GM03348 (cell line): ENCODE measurements at places on chromosomes 2 and 18.

DNA sequence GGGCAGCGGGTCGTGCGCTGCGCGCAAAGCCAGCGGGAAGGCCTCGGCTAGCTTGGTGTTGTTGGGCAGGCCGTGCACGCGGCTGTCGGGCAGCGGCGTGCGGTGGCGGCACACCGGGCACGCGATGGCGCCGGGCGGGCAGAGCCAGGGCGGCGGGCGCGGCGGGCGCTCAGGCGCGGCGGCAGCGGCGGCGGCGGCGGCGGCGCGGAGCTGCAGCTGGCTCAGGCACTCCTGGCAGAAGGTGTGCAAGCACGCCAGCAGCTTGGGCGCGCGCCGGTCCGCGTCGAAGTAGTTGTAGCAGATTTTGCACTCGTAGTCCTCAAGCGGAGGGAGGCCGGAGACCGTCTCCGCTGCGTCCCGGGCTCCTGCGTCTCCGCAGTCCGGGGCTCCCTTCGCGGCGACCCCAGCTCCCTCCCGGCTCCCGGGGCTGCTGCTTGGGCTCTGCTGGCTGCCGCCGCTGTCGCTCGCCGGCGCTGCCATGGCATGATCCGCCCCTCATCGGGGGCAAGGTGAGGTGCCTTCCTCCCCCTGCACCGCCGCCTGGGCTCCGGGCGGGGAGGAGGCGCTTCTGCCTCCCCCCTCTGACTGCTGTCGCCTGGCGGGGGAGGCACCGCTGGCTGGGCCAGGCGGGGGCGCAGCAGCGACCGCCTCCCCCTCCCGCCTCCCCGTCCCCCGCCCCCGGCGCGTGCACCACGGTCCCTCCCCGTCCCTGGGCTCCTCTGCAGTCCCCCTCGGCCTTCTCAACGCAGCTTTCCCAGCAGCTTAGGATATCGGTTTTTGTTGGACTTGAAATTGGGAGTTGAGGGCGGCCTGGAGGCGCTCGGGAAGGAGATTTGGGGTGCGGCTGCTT lies 21.0 kb upstream of the PAX3 start:
- no peak for DNase-seq

DNA sequence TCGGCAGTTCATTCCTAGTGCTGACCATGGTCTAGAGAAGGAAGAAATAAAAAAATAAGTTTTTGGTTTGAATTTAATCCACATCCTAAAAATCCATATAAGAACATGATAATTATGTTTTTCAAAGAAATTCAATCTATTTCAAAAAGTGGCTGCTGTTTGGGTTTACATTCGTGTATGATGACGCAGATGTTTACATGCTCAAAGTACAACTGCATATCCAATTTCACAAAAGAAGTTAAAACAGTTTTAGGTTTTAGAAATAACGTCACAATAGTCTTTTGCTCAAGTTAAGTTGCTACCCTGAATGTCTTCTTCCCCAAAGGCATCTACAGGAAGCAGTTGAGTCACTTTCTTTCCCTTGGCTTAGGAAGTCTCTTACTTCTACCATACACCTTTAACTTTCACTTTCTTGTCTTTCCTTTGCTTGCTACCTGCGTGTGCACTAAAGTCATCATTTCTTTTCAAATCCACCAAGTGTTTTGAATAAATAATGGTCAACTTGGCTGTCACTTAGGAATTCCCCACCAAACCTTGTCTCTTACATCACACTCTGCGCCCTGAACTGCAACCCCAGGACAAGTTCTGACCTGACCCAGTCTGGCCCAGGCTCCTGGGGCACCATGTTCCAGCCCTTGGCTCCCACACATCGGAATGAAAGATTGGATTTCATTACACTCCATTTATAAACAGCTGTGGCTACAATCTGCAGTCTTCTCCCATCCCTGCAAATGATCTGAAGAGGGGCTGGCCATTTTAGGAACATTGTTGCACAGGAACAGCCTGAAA lies 28.4 kb downstream of the FAM237A start:
- DNase-seq = no peak

DNA sequence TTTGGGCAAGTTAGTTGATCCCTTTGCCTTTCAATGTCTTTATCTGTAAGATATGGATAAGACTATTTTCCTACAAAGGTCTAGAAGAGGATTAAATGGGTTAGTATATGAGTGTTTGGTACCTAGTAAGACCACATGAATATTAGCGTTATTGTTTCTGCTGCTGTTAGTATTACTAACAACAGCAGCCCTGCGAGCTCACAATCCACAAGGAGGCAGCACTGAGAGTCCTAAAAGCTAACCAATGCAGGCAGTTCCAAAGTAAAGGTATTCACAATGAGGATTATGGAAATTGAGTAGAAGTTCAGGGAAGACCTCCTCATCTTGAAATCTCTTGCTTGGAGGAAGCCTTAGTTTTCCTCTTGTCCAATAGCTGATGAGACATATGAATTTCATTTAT lies 248.9 kb downstream of the TDRD15 start:
- no peak for DNase-seq

DNA sequence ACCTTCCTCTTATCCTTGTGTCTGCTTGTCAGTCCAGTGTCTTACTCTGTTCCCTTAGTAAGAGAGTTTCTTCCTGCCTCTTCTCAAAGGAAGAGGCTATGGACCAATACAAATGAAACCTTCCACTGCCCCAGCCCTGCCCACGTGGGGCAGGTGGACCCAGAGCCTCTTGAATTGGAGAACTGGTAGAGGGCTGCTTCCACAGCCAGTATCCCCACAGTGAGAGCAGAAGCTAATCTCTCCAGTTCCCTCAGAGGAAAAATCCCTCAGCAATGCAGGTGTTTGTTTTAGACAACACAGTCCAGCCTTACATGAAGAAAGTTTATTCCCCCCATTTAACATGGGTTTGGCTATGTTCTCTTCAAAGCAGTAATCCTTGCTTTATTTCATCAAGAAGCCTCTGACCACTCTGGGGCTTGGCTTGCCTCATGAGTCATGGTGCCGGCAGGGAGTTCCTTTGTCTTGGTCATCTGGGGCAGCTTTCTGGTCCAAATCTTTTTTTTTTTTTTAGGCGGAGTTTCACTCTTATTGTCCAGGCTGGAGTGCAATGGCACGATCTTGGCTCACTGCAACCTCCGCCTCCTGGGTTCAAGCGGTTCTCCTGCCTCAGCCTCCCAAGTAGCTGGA lies 6.5 kb upstream of the CYBRD1 start:
- DNase-seq = peak; percentile 77

- DNase-seq = no peak
These were observed 102.1 kb downstream of the FAM117B start for GRCh38 chr2:202736826-202737225.

GRCh38 chr18:62183578-62184195 lies 3.2 kb downstream of the PIGN start:
- DNase-seq = peak; percentile 58

GRCh38 chr2:24919506-24920097 lies 435 bp downstream of the ADCY3 start:
- DNase-seq = peak; percentile 78

- no peak for DNase-seq
These were observed 21.8 kb upstream of the LAMA1 start for GRCh38 chr18:7139409-7139808.

DNA sequence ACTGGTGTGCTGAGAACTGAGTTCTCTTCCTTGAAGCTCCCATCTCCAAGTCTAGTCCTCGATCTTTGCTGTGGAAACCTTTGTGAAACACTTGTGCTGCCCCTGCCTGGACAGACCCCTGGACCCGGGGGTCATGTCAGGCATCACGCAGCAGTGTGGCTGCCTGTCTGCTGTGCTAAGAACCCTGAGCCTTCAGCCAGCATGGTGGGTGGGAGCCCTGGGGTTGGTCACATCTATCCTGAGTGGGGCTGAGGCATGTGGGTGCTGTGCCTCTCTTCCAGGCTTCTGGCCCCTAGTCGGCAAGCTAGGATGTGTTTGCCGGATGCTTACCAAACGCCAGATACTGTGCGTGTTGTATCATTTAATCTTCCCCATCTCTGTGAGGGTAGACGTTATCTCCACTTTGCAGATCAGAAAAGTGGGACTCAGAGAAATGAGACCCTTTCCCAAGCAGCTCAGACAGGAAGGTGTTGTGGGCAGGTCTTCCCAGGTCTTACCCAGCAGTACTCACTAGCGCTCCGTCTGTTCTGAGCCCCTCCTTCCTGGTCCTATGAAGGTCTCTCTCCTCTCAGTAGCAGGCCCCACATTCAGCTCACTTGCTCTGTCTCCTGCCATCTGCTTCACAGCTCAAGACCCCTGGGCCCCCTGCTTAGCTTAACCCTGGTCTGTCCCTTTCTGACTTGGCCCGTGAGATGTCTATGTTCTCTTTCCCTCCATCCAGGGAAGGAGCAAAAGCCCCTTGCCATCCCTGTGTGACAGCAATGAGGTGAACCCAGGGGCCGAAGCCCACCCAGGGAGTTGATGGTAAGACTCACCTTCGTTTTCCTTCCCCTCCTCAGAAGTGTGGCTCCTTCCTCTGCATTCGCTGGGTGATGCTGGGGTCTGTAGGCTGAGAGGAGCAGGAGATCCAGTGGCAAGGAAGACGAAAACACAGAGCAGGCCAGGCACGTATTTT lies 242.8 kb downstream of the FAM210A start:
- no peak for DNase-seq

- DNase-seq = no peak
These were observed 128.4 kb downstream of the KLHL29 start for GRCh38 chr2:23513245-23513871.

DNA sequence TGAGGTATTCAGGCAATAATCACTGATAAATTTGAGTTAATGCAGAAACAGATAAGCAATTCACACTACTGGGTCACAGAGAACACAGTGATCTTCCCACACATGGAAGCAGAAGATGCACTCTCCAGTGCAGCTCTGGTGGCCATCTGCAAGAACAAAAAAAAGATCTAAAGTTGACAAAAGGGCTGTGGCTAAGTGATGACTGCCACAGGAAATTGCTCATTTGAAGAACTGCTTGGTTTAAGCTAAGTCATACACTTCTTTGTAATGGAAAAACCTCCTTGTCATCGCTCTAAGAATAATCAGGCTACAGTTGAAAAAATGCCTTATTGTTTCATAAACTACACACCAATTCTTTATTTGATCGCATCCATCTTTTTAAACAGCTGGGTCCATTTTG lies 115.1 kb downstream of the DTNB start:
- peak; percentile 66 for DNase-seq

DNA sequence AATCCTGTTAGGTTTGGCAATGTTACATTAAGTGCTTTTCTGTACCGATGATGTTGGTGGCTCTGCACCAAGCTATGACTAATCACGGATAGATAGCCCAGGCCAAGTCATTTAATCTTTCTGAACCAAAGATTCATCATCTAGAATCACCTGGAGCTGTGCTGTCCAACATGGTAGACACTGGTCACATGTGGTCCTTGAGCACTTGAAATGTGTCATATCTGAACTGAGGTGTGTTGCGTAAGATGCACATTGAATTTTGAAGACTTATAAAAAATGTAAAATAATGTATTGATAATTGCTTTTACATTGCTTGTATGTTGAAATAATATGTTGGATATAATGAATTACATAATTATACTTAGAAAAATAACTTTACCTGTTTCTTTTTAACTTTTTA lies 39.8 kb upstream of the NXPH2 start:
- no peak for DNase-seq

- DNase-seq = no peak
These were observed 1997.0 kb upstream of the LRRTM1 start for GRCh38 chr2:82301506-82301905.

DNA sequence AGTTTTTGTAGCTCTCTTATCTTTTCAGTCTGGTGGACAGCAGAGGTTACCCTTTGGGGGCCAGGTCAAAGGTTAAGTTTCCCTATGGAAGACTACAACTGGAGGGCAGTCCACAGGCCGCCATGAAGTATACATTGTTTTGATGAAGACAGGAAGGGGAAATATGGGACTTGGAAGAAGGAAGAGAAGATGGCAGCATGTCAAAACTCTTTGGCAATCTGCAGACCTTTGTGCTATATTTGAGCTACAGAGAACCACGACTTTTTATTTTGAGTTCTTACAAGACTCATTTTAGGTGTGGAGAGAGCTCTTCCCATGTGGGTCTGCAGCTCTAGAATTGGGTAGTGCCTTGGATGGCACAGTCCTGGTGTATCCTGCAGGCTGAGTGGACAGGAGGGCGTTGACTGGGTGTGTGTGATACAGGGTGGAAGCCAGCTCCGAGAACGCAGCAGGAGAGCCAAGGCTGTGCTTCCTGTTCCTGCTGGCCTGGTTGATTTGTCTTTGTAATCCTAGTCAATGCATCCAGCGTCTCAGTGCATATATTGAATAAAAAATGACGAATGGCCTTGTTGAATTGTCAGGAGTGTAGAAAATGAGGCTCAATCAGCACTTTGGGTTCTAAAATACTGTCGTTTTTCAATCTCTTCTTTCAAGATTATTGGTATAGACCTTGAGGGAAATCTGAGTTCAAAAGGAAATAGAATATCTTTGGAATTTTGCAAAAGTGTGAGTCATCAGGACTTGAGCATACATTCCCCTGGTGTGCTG lies 11.5 kb downstream of the ITGA6 start:
- peak; percentile 47 for DNase-seq

DNA sequence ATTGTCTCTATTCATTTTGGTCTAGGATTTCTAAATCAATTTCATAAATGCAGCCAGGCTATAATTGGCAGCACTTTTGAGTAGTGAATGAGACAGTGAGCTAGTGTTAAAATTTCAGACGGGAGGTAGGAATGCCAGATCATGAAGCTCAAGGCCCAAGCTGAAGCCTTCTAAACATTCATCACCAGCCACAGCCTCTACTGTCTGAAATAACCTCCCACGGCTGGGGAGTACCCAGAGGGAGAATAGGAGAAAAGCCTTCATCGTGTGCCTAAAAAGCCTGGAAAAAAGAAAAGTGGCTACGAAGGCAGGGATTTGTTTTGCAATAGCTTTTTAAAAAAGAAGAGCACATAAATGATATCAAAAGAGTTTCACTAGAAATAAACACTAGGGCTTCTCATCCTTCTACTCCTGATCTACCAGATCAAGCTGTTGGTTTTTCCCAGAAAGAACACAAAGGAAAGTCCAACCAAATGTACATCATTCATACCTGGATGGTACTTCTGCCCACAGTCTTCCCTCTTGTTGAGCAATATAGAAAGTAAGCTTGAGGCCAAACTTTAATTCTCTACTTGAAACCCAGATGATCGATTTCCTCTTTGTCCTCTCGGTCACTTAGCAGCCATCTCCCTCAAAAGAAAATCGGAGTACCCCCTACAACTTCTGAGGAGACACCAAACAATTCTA lies 48.1 kb upstream of the SLC39A10 start:
- peak; percentile 41 for DNase-seq

GRCh38 chr2:70901227-70902066 lies 34.3 kb upstream of the ATP6V1B1 start:
- no peak for DNase-seq

DNA sequence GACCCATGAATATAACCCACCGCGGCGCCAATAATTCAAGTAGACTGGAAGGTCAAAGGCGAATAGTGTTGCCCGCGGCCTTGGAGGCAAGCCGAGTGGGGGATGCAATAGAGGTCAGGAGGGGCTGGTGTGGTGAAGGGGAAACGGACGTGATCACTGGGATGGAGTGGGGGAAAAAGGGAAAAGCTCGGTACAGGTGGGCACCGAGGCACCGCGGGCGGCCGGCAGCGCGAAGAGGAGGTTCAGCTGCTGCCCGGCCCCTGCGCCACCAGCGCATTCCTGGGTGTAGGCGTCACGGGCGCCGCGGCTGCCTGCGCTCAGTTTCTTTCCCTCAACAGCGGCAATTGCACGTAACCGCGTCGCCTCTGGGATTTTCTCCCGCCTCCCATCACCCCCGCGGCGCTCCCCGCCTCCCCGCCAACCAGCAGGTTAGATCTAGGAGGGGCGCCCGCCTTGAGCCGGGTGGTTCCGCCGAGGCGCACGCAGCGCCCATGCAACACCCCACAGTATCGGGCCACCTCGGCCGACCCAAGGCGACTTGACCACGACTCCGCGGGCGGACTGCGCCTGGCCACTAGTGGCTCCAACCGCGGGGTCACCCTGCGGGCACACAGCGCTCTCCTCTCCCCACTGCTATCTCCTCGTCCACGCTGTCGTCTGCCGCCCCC lies 1.5 kb downstream of the RND3 start:
- DNase-seq = peak; percentile 79
